ENCODE measurements at places on chromosomes 1 and 21.

- no peak for DNase-seq
Measured at GRCh38 chr1:56566061-56566744, 13.2 kb downstream of the PLPP3 start.

DNA sequence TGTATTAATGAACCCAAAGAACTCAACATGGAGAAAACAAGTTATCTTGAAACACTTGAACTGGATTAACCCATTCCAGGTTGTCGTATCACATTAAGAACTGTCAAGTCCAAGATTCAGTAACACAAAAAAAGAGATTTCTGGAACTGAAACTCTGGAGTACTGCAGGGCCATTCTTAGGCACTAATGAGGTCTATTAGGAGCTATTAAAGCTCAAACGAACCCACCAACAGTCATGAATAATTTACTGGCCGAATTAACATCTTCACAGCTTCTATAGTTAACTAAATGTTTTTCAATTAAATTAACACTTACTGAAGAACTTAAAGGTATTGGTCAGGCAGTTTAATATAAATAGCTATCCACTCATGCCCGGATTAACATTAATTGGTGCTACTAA is 4.6 kb downstream of the CSDE1 start:
- DNase-seq, result no peak

DNA sequence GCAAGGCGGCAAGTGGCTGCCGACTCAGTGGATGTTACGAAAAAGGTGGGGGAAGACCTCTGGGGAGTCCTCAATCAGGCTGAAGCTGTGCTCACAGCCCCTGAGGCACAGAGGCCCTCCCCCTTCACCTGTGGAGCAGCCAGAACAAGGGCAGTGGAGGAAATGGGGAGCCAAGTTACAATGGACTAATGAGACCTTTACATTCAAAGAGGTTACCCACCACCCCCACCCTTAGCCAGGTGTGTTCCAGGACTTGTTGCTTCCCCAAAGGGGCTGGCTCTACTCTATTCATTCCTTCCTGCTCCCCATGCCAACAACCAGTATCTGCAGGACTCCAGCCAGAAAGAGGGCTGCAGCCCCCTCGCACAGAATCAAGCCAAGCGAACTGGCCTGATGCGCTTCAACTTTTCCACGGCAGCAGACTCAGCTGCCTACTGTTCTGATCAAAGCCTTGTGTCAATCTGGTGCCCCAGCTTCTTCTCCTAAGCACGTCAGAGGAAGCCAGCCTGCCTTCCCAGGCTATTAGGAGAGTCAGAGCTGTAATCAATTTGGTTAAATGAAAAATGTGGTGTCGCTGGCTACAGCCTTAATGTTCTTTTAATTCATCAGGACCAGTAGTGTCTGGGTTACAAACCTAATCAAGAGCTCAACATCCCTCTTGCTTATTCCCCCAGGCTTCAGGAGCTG is 1.8 kb upstream of the SYT2 start:
- no peak for DNase-seq

- DNase-seq, result no peak
Measured at GRCh38 chr1:66335859-66336640, 197.9 kb upstream of the SGIP1 start.

- no peak for DNase-seq
Measured at GRCh38 chr1:245045087-245045881, 109.5 kb upstream of the KIF26B start.

GRCh38 chr1:14482784-14483450 is 115.6 kb upstream of the KAZN start:
- no peak for DNase-seq

DNA sequence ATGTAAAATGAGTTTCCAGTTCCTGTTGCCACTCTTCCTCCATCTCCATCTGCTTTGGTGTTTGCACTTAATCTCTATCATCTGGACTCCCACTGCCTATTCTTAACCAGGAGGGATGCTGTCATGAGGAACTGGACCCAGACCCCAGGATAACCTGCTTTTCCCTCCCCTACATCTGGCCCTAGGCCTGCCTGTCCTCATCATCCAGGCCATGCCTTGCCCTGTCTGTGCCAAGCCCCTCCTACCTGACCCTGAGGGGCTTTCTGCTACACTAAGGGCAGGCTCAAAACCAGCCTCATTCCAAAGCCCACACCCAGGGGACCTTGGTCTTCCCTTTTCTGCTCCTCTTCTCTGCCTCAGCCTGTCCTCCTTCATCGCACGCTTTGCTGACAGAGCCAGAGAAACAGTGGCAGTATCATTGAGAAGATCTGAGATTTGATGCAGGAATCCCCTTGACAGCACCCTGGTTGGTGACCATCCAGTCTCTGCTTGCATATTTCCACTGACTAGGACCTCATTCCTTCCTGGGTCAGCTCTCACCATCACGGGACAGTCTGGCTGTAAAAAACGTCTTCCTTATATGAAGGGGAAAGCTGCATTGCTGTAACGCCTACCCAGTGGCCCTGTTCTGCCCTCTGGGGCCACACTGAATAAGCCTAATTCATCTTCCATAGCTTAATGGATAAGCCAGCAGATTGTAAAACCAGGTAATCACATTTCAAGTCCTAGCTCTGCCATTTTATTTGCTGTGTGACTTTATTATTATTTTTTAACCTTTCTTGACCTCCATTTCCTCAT is 38.8 kb downstream of the PLXNA2 start:
- no peak for DNase-seq

DNA sequence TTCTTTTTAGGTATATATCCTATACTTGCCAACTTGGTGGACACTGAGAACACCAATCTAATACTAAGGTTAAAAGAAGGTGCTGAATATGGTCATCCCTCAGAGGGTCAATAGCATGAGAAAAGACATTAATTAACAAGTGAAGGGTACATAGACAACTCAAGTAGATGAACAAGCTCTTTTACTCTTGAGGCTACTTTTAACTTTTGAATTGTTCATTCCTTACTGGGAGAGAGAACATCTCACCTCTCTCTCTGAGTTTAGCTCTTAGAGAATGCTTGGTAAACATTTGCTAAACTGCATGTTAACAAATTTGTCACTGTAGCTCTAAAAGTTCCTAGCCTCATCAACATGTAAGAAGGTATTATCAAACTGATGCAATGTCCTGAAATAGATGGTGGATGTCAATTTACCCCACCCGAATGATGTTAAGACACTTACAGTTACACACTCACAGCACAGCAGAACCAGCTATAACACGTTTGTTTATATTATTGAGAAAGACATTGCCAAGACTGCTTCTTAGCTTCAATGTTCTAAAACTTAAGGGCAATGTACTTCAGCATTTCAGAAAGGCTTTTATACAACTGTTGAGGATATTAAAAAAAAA is 35.9 kb downstream of the HEATR1 start:
- no peak for DNase-seq
